NCI-H82 (cell line): ENCODE measurements at places on chromosomes 2 and 18.

DNA sequence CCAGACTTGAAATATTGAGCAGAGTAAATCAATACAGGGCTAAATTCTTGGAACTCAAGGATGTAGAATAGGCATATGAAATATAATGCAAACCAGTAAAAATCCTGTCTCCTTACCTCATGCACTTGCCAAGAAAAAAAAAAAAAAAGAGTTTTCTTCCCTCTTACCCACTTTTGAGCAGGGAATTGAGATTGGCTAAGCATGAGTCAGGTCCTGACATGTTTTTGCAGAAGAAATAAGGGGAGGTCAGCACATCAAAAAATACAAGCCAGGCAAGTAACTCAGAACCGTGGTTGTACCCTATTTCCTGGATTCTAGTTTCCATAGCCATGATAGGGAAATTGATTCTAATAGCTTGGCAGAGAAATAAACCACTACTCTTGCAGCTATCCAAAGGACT is 1526.7 kb downstream of the LRP1B start:
- no peak for DNase-seq

GRCh38 chr2:239316562-239317465 is 84.0 kb downstream of the HDAC4 start:
- no peak for DNase-seq

DNA sequence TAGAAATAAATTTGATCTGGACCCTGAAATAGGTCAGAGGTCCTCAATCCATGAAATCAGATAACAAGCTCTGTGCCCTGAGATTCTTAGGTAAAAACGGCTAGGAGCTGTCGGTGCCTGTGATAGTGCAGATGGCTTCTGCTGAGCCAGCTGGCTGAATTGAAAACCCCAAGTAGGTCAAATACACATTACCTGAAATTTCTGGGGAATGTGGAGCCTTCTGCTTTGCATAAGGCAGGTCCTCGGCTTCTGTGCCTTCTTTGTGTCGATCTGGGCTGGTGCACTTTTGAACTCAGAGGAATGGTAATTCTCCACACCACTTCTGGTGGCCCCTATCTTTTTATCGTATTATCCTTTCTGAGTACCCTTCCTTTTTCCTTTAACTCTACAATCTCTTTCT is 66.6 kb downstream of the CNTNAP5 start:
- DNase-seq = peak; percentile 8

- DNase-seq = no peak
These were observed 1407.4 kb downstream of the SUCLG1 start for GRCh38 chr2:83051538-83052170.
